Left ventricle myocardium inferior (tissue), 1 donor: ENCODE measurements at places on chromosomes 1 and 21.

GRCh38 chr1:31732343-31732742 lies 28.5 kb upstream of the COL16A1 start:
- no peak for DNase-seq

- no peak for DNase-seq
Measured at GRCh38 chr1:26597629-26598039, 68.1 kb downstream of the RPS6KA1 start.

- DNase-seq = no peak
Measured at GRCh38 chr1:82991569-82991968, 1007.4 kb downstream of the TTLL7 start.

DNA sequence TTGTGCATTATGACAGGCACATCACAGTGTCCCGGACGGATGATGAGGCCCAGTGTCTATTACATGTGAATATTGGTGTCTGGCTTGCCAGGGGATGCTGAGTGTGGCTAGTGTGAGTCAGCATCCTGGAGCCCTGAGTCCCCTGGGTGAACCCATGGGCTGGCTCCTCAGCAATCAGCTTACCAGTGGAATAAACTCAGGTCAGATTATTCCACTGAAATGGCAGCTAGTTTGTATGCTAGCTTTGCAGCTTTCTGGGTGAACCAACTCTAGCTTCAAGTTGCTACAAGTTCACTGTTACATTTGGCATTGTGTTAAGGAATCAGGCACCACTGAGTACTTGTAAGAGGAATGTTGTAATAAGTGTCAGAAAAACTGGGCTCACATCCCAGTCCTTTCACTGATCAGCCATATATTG lies 23.9 kb upstream of the RPTN start:
- no peak for DNase-seq

DNA sequence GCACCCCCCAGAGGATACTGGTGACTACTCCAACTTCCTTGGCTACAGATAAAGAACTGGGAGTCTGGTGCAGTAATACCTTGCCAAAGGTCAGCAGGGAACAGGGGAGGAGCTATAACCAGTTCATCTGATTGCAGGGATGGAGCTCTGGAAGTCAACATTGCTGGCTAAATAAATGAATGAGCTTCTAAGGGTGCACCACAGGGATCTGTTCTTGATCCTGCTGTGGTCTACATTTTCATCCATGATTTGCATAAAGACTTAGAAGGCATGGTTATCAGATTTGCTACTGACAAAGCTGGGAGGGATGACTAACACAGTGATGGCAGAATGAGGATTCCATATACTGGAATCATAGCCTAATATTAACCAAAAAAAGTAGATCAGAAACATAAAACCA lies 18.3 kb downstream of the PLEKHA6 start:
- DNase-seq = no peak

DNA sequence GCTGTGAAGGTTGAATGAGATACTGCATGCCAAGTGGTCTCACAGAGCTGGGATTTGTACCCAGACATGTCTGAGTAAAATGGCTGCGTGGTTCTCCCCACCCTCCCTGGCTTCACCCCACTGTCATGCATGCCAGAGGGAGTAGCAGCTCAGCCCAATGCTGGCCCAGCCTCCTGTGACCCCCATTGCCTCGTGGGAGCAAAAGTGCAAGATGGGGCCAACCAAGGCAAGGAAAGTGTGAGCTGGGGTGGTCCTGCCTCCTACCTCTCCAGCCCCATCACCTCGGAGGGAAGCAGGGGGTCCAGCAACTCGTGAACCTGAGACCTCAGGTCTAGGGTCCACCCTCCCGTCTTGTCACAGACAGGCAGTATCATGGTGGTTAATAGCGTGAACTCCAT lies 209.8 kb upstream of the GRIK3 start:
- no peak for DNase-seq

GRCh38 chr1:189859385-189859977 lies 618.2 kb downstream of the BRINP3 start:
- no peak for DNase-seq

GRCh38 chr1:152866321-152866720 lies 6.5 kb downstream of the LCE7A start:
- no peak for DNase-seq

GRCh38 chr21:35329940-35330660 lies 281.0 kb upstream of the RUNX1 start:
- DNase-seq = no peak

DNA sequence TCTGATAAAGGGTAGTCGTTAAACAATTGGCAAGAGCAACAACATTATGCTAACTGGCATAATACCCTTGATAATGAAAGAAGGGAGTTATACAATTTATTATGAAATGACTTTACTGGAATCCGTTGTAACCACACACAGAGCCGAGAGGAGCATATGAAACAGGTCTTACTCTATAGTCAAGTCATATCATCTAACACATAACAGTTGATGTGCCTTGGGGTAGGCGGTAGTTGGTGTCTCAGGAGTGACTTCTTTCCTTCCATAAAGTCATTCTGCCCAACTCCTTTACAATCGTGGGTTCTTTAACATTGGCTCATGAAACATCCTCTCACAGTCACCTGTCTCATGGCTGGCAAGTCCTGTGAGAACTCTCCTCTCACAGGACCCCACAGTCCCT lies 225.2 kb downstream of the LTN1 start:
- DNase-seq = no peak

- DNase-seq = no peak
Measured at GRCh38 chr1:30788580-30789387, 31.2 kb upstream of the LAPTM5 start.

DNA sequence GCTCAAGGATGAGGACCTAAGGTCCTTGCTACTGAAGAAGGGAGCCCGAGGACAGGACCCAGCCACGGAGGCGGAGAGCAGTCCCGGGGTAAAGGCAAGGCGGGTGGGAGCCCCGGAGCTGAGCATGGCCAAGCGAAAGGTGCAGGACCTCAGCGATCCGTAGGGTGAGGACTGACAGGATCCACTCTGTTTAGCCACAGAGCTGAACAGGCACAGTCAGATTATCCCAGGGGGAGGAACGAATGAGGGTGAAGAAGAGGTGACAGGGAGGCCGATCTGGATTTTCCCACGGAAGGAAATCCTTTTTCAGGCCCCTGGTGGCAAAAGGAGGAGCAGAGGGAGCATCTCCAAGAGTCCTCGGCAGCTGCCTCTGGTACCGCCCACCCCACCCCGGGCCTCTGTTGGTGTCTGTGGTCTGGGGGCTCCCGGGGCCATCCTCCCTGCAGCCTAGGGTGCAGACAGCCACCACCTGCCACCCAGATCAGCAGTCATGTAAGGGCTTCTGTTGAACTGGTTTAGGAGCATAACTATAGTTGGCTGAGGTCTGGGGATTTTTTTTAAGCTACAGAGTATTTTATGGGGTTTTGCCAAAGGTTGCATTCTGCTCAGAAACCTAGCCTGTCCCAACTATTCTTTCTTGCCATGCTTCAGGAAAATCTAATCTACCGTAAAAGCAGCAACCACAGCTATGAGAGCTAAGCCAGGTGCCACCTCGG lies 32.3 kb upstream of the LBR start:
- DNase-seq = no peak

DNA sequence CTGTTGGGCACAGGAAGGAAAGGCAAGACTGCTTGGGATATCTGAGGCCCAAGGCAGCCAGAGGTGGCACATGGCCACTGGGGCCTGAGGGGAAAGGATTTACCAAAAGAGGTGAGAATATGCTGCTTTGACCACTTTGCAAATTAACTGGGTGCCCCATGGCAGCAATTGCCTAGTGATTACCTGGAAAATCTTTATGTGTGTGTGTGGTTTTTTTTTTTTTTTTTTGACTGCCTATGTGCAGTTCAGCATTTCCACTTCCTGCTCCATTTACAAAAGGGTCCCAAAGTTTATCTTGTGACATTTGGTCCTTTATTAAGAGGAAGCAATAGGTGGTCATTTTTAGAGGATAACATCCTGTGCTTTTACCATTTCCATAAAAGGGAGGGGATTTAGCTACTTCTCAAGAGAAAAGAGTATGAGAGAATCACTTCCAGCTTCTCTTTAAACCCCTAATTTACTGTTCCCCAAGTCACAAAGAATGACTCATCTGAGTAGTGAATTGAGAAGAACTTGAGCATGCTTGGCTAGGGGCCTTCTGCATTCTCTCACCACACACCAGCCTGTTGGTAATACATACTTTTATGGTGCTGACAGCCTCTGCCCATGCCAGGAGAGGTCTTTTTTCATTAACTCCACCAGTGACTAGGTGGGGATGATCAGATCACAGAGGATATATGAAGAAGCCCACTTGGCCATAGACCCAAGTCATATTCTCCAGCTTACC lies 52.1 kb downstream of the SYDE2 start:
- DNase-seq = no peak

DNA sequence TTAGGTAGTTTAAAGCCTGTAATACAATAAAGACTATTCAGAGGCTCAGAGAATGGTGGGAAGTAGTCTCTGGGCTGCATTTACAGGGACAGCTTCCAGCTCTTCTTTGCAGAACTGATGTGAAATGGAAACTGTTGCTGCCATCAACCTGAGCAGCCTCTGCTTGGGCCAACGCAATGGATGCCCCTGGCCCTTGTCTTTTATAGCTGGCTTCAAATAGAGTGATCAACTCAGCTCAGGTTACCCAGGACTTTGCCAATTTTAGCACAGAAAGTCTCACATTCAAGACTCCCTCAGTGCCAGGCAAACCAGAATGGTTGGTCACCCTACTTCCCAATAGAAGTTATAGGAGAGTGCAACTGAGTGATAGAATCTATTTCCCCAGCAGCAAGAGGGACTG lies 18.1 kb upstream of the GALNT2 start:
- DNase-seq = no peak

DNA sequence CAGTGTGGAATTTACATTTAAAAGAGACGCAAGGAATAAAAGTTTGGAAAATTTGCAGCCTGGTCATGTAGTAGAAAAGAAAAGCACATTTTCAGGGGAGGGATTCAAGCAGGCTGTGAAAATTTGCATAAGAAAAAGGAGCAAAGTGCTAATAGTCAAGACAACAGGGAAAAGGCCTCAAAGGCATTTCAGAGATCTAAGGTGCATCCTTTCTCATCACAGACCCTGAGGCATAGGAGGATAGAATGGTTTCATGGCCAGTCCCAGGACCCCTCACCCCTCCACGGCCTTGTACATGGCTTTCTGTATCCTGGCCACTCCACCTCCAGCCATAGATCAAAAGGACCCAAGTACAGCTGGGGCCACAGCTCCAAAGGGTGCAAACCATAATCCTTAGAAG lies 380.5 kb upstream of the BRINP3 start:
- no peak for DNase-seq

DNA sequence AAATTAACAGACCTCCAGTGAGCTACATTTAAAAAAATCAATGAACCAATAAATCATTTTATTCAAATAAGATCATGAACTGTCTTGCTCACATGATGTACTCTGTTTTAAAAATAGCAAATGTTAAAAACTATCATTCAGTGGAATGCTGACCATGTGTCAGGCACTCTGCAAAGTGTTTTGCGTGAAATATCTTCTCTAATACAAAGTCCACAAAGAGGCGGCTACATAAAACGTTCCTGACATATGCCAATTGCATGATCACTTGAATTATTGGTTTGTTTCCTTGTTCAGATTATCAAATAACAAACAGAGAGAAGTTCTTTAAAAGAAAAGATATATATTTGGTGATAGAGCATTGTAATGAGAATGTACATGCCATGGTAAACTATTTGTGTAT lies 10.7 kb downstream of the FMO2 start:
- no peak for DNase-seq

GRCh38 chr21:45152265-45152746 lies 77.9 kb downstream of the ADARB1 start:
- DNase-seq = peak; percentile 33

DNA sequence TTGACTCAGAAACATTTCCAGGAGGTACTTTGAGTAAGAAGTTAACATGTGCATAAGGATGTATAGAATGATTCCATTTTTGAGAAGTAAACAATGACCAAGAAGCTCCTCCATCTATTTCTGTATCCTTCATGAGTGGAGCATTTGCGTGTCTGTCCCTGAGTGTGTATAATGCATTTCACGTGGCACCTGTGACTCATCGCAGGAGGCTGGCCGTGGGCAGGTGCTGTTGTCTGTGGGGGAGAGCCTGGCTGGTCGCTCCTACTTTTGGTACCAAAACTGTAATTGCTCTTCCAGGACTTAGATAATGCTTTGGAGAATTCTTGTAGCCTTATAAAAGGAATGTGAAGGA lies 16.5 kb downstream of the SLC37A1 start:
- DNase-seq = no peak

GRCh38 chr1:229664133-229664689 lies 38.2 kb downstream of the URB2 start:
- no peak for DNase-seq

- no peak for DNase-seq
Measured at GRCh38 chr1:207833956-207834660, 76.8 kb downstream of the CD34 start.

- no peak for DNase-seq
Measured at GRCh38 chr1:206590025-206590758, 22.1 kb downstream of the EIF2D start.

- no peak for DNase-seq
Measured at GRCh38 chr1:93219443-93219842, 38.9 kb downstream of the CCDC18 start.

- DNase-seq = no peak
Measured at GRCh38 chr1:40038697-40039096, 1.8 kb upstream of the CAP1 start.

DNA sequence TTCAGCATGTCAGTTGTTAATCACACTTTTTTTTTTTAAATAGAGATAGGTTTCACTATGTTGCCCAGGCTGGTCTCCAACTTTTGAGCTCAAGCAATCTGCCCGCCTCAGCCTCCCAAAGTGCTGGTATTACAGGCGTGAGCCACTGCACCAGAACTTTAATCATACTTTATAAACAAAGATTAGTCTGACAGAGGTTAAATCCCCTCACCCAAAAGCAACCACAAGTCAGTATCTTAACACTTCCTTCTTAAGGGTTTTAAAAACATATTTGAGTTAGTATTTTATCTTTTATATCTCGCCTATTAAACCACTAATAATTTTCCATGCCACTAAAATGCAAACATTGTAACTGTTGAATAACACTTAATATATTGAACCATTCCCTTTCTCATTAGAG lies 70.2 kb downstream of the COP1 start:
- DNase-seq = no peak

- no peak for DNase-seq
Measured at GRCh38 chr21:16767201-16767600, 745.6 kb upstream of the CXADR start.

DNA sequence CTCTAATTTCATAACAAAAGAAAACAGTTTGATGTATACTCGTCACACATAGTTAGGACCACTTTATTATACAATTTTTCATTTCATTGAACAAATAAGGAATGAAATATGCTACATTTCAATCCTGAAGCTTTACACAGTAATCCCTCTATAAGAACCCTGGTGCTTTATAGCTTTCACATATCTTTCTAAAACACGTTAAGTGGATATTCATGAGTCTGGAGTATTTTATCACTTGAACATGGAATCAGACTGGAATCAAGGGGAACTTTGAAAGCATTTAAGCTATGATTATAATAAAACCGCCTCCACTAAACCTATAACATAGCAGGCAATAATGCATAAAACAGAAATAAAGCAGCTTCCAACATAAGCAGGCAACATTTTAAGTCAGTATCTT lies 476.6 kb downstream of the COL11A1 start:
- DNase-seq = no peak
